ENCODE measurements at places on chromosomes 12 and 14.

- peak; percentile 18 for DNase-seq
These were observed 593 bp downstream of the PIP4P1 start for GRCh38 chr14:20460458-20461224.

DNA sequence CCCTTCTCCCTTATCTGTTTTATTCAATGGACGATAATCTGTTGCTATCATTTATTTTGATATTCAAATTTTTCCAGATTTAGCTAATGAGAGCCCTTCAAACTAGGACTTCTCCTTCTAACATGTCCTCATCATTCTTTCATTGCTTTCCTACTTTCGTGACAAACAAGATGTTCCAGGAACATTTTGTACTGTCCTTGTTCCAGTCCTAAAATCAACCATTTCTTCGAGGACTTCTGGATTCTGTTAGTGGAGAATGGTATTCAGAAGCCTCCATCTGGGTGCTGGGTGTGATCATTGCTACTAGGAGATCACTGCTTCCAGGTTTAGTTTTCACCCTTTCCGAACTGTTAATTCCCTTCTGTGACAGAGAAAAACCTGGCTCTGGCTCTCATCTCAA is 29.5 kb upstream of the FBXO34 start:
- DNase-seq: no peak

DNA sequence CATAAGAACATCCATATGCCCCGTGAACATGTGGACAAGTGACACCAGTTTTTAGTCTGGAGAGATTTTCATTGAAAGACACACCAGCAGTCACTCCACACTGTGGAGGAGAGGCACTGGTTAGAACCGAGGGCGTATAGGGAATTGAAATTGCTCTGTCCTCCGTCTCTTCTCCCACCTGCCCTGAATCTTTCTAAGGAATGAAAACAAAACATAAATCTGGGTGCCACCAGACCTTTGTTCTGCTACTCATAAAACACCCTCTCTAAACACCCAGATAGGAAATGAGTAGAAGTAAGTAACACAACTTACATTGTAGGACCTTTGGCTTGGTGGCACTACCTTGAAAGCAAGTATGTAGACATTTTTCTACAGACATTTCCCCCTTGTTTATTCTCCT is 37.1 kb upstream of the STON2 start:
- DNase-seq: no peak

- no peak for DNase-seq
These were observed 30.1 kb upstream of the CLEC14A start for GRCh38 chr14:38285962-38286361.

DNA sequence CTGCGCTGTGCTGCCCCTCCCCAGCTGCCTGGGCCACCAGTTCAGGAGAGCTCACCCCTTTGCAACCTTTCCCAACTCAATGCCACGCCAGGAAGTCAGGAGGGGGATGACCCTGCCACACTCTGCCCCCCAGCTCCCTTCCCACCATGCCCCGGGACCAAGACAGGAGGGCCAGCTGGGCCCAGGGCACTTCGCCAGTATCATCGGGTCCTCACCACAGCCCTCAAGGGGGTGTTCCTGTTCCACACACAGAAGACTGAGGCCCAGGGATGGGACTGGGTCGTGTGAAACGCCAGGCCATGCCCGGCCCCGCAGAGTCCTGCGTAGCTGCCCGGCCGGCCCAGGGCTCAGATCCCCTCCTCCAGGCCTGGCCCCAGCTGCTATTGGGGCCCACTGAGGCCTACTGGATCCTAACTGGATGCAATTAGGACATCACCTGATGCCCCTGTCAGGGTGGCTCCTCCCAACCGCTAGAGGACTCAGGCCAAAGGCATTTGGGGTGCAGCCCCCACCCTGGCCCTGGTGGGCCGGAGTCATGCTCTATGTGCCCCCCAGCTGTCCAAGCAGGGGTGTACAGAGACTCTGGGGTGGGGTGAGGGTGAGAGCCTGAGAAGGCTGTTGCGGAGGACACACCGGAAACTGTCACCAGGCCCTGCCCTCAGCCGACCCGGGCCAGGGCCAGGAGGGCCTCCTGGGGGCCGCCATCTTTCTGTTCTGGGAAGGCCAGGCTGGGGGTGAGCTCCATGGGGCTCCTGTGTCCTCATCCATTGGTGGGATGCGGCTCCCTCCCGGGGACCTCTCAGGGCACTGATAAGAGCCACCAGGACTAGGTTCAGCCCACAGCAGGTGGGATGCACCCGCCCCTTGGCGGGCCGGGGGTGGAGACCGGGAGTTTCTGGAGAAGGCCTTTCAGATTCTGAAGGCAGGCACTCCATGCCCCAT is 29.3 kb upstream of the ANKRD9 start:
- DNase-seq: no peak

DNA sequence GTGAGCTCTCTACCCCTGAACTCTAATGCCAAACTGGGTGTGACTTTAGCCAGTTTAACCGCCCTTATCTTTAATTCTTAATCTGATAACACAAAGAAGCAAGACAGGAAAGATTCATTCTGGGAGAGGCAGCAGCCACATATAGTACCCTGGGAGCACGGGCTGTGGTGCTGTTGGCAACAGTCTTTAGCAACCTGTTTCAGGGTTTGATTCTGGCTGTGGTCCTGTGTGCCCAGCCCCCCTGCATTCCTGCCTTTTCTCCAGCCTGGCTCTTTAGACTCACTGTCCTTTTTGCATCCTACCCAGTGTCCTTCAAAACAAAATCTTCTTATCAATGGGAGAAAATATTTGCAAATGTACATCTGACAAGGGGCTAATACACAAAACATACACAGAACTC is 275.2 kb downstream of the GXYLT1 start:
- DNase-seq: no peak

DNA sequence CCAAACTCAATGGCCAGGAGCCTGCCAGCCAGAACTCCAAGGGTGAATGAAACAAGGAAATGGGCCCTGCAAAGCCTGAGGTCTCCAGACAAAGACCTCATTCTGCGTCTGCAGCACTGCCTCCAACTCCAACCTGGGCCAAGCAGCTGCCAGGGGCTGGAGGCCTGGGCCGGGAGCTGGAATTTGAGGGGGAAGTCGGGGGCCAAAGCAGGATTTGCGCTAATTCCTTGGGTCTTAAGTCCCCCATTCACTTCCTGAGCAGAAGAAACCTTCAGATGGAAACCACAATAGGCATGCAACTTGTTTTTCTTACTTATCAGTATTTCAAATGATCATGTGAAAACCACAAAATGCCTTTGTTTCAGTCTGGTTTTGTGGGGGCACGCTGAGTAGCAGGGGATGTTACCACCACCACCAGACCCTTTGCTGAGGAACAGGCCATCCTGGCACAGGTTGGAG is 23.0 kb upstream of the TC2N start:
- DNase-seq: no peak

- DNase-seq: no peak
These were observed 40.4 kb upstream of the ETV6 start for GRCh38 chr12:11609045-11609444.

DNA sequence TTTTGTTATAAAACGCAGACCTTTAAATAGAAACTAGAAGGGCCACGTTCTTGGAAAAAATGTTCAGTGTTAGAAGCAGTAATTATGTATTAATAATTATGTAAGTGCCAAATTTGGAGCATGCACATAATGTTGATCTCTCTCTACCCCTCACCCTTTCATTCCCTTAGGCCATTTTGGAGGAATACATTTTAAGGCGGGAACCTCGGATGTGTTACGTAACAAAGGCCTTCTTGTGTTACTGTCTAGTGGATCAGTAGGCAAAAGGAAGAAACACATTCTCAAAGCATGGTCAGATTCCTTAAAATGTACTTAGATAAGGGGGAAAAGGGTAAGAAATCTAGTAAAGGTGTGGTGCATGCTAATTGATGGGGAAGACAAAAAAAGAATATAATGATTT is 52.7 kb downstream of the RASSF3 start:
- DNase-seq: no peak

GRCh38 chr12:115577401-115577800 is 700.1 kb downstream of the MED13L start:
- no peak for DNase-seq

GRCh38 chr12:124030510-124030909 is 57.5 kb downstream of the ZNF664 start:
- DNase-seq: no peak

DNA sequence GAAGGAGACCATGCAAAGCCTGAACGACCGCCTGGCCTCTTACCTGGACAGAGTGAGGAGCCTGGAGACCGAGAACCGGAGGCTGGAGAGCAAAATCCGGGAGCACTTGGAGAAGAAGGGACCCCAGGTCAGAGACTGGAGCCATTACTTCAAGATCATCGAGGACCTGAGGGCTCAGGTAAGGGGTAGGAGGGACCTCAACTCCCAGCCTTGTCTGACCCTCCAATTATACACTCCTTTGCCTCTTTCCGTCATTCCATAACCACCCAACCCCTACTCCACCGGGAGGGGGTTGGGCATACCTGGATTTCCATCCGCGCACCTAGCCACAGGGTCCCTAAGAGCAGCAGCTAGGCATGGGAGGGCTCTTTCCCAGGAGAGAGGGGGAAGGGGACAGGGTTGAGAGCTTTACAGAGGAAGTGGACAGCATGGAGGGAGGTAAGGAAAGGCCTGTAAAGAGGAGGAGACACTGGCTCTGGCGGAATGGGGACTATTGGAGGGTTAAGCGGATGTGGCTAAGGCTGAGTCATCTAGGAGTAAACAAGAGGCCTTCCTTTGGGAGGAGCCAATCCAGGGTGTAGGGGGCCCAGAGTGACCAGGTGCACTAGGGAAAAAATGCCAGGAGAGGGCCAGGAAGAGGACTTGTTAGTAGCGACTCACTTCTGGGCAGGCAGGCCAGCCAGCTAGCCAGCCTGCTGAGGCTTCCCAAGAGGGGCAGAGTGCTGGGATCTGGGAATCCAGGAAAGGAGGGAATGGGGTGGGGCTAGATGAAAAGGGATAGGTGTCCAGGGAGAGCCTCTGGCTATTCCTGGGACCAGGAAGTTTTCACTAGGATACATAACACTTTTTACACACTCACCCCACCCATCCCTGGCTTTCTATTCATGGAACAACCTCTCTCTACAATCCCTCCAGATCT is 754 bp downstream of the KRT18 start:
- no peak for DNase-seq

- no peak for DNase-seq
These were observed 1.5 kb downstream of the PTPRB start for GRCh38 chr12:70635755-70636154.

DNA sequence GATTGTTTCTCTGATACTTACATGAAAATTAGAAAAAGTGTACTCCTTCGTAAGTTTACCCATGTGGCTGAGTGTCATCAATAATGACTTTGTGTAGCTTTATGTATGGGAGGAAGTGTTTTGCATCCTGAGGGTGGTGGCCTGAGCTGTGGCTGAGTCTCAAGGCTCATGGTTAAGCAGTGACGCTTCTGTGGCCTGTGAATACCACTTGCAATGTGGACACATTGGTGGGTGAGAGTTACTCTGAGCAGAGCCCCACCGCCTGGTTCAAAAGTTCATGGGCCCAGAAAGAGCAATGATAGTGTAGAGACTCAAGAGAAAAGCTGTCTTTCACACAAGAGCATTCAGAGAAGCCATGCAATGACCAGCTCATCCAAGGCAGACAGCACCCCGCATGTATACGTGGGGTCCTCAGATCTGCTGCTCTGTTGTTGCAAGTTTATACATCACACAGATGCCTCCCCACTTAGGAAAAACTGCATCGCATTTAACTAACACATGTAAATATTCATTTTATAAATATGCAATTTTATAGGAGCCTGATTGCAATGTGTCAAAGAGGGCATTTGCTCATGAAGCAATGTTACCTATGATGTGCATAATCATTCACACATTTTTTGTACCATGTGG is 55.1 kb upstream of the FRMD6 start:
- DNase-seq: peak; percentile 19
